NCI-H226 (cell line): ENCODE measurements at places on chromosomes 12 and 14.

- DNase-seq = no peak
Observed at GRCh38 chr12:122123761-122124145, 45.2 kb downstream of the MLXIP start.

DNA sequence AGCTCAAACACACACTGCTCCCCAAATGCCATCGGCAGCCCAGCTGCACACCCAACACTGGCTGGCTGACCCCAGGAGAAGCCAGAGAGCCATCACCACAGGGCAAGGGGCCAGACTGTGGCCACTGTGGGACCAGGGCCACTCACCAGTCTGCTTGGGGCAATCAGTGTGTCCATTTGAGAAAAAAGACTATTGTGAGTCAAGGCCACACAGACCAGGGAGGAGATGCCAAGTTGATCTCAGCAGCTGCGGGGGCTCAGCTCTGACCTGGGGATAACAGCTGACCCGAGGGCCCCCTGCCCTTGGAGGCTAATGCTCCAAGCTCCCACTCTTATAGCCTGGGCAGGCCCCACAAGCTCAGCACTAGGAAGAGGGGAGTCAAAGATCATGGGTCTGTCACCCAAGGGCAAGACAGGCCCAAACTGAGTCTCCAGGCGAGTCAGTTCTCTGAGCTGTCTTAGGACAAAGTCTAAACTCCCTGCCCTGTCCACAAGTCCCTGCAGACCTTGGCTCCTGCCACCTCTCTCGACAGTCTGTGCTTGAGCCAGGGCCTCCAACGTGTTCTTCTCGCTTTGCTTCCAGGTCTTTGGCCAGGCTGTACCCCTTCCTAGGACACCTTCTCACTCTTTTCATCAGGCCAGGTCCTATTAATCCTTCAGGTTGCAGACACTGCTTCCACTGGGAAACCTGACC is 30.1 kb upstream of the PNMA1 start:
- no peak for DNase-seq

- no peak for DNase-seq
Observed at GRCh38 chr14:72783741-72784140, 110.2 kb downstream of the DPF3 start.

DNA sequence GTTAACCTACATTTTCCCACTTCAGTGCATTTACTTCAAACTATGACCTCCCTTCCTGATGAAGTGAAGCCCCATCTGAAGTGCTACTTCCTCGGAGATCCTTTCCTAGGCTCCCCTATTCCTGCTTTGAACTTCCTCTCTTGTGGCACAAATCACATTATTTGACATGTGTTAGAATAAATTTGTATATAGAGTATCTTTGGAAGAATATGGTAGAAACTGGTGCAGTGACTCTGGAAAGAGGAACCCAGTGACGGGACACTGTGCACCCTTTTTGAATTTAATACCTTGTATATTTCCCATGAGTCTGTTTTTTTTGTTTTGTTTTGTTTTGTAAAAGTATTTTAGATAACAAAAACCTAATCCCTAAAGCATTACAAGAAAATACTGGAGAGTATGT is 66.4 kb upstream of the SRSF5 start:
- DNase-seq = no peak
